ENCODE measurements at places on chromosomes 13 and 19.

- peak; percentile 16 for DNase-seq
These were observed 58.5 kb downstream of the DNAJC15 start for GRCh38 chr13:43081866-43082265.

- no peak for DNase-seq
These were observed 10.9 kb downstream of the KLC3 start for GRCh38 chr19:45351401-45351952.

- DNase-seq, result no peak
These were observed 16.9 kb downstream of the NALCN start for GRCh38 chr13:101399365-101399764.

DNA sequence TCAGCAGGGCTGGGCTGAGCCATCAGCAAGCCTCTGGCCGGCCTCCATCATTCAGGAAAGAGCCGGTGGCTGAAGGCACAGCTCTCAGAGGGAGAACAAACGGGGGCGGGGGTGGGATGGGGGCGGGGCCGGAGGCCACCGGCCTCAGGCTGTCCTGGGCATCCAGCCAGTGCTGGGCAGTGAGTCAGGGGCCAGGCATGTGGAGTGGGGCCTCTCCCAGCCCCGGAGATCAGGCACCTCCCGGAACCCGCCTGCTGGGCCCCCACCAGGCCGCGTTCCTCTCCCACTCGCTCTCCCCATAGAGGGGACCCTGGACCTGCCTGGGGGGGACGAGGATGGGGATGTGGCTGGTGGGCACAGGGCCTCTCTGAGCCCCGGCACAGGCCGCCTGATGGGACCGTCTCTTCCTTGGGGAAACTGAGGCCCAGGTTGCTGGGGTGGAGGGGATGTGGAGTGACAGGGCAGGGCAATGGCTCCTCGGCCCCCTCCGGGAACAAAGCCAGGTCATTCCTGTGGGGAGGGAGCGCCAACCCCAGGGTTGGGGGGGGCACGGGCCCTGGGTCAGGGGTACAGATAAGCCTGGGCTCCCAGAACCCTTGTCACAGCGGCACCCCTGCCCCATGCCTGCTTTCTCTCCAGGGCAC, 12.9 kb downstream of the SPC24 start:
- no peak for DNase-seq

DNA sequence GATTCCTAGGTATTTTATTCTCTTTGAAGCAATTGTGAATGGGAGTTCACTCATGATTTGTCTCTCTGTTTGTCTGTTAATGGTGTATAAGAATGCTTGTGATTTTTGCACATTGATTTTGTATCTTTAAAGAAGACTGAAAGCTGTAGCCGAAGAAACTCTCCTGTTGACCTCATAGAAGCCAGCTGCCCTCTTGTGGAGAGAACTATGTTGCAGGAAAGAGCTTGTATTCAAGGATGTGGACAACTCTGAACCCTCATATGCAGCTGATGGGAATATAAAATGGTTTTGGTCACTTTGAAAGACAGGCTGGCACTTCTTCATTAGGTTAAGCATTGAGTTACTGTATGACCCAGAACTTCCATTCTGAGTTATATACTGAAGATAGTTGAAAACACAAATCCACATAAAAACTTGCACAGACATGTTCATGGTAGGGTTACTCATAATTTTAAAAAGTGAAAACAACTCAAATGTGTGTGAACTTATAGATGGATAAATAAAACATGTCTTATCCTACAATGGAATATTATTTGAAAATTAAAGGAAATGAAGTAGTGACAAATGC, 65.8 kb upstream of the SLITRK6 start:
- peak; percentile 75 for DNase-seq

- DNase-seq, result no peak
These were observed 1.2 kb upstream of the FOXO1 start for GRCh38 chr13:40667622-40667978.

- no peak for DNase-seq
These were observed 185.4 kb downstream of the FOXO1 start for GRCh38 chr13:40480915-40481516.
